ENCODE measurements at places on chromosomes 12 and 14. TPM values are rescaled to one million over a fixed set of nuclear protein-coding genes. Genes with fewer than 3 reads are reported as not detected.

DNA sequence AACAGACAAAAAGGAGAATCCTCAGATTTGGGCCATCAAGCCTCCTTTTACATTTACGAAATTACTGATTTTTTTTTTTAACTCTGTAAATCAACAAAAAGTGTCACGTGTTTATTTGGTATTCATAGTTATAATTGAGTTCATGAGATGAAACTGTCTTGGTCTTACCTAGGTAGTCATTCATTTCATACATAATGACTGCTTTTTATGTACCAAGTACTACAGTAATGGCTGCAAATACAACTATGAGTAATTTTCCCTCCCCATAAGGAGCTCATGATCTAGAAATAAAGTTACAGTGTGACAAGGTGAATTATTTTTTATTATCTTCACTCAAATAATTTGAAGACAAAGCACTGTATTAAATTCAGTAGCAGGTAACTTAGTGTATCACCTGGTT lies 6.4 kb upstream of the TBK1 start:
- no peak for DNase-seq

- no peak for DNase-seq
These were observed at the start of the genes FOXA1 and TTC6 for GRCh38 chr14:37594971-37595808. TSS of gene FOXA1 (minus strand) at chr14:37595249. CDS start at chr14:37594972, 277 bp downstream. TSS of gene TTC6 (plus strand) at chr14:37595629. CDS start at chr14:37622065, 26,436 bp downstream.

- no peak for DNase-seq
These were observed 16.1 kb upstream of the KRT80 start for GRCh38 chr12:52207895-52208294.

DNA sequence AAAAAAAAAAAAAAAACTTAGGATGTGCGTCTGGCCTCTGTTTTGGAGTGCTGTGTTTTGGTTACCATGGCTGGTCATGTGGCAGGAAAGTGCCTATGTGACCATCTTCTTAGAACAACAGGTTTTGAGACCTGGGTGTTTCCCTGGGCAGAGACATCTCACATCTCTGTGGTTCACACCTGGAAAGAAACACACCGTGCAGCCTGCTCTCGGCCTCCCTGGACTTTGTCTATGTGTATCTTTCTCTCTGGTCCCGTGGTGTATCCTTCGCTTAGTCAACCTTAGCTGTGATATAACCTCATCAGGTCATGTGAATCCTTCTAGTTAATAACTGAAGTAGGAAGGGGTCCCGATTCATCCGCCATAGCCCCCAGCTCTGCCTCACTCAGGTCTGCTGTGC lies 22.6 kb downstream of the ACADS start:
- no peak for DNase-seq

- DNase-seq = no peak
These were observed 336.4 kb upstream of the NAV3 start for GRCh38 chr12:77494296-77494695.

KCNA5 gene
- total RNA-seq = not detected

- DNase-seq = no peak
These were observed 33.3 kb downstream of the RAD52 start for GRCh38 chr12:916240-916639.

GRCh38 chr12:10395390-10395998 lies 5.7 kb upstream of the KLRK1 start:
- no peak for DNase-seq

ETFBKMT gene
- 0.37 TPM for total RNA-seq

LRTM2 gene
- total RNA-seq = 0.07 TPM

ARHGEF40 gene
- total RNA-seq = 0.16 TPM

DNA sequence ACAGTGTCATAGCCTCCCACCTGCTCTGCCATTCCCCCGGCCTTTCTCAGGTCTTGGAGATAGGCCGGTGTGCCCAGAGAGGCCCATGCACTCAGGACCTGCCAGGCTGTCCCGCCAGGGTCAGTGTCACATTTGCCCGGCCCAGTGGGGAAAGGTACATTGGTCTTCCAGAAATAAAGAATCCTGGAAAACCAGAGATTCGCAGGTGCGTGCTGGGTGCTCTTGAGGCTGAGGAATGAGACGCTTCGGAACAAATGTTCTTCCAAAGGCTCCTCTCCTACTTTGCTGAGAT lies 205.8 kb upstream of the RTL1 start:
- peak; percentile 5 for DNase-seq

KLHL33 gene
- total RNA-seq = not detected

DNA sequence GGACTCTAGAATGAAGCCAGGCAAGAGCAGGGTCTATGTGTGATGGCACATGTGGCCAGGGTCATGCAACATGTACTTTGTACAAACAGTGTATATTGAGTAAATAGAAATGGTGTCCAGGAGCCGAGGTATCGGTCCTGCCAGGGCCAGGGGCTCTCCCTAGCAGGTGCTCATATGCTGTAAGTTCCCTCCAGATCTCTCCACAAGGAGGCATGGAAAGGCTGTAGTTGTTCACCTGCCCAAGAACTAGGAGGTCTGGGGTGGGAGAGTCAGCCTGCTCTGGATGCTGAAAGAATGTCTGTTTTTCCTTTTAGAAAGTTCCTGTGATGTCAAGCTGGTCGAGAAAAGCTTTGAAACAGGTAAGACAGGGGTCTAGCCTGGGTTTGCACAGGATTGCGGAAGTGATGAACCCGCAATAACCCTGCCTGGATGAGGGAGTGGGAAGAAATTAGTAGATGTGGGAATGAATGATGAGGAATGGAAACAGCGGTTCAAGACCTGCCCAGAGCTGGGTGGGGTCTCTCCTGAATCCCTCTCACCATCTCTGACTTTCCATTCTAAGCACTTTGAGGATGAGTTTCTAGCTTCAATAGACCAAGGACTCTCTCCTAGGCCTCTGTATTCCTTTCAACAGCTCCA lies 39.6 kb downstream of the DAD1 start:
- DNase-seq = no peak
